ENCODE measurements at places on chromosomes 2 and 18.
A peak's percentile ranks its signal among the peaks of the same experiment; 100 is the strongest.

GRCh38 chr18:37230768-37231167 lies 334.8 kb downstream of the CELF4 start:
- DNase-seq: no peak

DNA sequence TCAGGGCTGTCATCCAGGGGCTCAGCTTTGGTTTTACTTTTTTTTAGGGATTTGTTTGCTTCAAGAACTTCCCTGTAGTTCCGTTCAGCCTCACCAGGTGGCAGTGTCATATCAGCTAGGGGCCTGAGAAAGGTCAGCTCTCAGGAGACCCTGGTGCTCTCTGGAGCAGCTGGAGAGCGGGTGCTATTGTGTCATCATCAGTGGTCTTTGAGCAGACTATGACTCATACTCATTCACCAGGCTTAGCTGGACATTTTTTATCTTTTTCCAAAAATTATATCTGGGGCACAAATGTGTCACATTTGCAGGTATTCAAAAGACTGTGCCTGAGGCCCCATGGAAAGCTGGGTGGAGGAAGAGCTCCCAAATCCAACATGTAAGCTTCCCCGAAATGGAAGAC lies 24.4 kb downstream of the ZNF892 start:
- DNase-seq: peak; percentile 84

DNA sequence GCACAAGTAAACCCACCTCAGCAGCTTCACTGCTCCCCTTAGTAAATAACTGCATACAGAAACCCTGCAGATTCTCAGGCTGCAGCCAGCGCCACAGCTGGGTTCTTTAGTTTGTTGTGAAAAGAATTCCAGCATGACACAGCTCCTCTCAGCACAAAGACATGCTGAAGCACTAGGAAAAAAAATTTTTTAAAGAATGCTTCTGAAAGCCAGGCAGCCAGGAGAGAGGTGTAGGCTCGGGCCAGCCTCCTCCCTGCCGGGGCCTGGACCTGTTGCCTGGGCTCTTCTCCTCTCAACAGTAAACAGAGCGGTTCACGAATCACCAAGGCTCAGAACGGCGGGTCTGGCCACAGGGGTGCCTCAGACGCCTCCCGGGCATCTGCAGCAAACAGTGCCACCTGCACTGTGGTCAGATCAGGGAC lies 95.7 kb upstream of the POU3F3 start:
- no peak for DNase-seq

DNA sequence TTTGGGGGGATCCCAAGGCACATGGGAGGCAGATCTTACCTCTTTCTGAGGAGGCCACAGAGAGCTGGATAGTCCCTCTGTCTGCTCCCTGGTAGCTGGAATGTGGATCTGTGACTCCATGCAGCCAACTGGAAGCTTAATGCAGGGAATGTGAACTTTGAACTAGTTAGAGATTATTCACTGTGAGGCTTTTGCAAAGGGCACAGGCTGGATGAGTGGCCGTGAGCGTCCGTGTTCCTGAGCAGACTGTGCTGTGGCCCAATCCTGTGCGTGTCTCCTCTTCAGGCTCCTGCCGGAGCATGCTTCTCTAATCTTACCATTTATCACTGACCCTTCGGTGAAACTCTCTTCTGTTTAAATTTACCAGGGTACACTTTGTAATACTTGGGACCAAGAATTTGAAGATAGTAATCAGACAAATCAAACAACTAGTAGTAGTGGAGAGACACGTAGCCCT lies 187.6 kb downstream of the PTPRM start:
- DNase-seq: no peak

DNA sequence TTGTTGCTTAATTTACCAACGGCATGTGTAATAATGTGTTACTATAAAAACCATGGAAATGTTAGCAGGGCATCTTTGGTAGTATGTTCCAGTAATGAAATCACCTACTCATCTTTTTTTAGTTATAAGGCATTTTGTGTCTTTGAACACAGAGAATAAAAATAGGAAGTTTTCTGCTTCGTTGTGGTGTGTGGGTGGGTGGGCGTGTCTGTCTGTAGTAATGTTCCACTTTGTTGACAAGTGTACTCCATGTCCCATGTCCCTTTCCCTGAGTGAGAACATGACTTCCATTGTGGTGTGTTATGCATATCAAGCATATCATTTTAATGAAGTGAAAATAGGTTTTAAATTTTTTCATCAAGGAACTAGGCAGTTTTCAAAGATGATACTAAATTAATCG lies 149.3 kb downstream of the VWC2L start:
- no peak for DNase-seq

GRCh38 chr2:157509744-157510143 lies 65.9 kb upstream of the CYTIP start:
- no peak for DNase-seq

DNA sequence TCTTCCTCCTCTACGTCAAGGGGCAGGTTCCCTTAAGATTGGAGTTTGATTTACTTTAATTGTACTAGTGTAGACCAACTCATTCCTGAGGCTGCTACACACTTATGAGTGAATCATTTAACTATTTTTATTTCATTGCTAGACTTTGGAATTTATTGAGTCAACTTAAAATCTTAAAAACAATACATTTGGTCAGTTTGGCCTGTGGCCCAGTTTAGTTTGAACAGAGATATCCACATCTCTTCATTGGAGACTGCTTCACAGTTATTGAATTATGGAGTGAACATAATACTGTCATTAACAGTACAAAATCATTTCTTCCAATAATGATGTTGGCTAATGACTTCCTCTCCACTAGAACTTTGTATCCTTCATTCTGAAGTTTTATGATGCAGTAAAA lies 34.5 kb upstream of the STPG4 start:
- DNase-seq: peak; percentile 96

- peak; percentile 98 for DNase-seq
Observed at GRCh38 chr2:152200565-152201465, 25.3 kb upstream of the STAM2 start.

GRCh38 chr2:86211033-86211795 lies 12.0 kb downstream of the MRPL35 start:
- no peak for DNase-seq

- DNase-seq: no peak
Observed at GRCh38 chr2:66694087-66694860, 259.3 kb downstream of the MEIS1 start.

DNA sequence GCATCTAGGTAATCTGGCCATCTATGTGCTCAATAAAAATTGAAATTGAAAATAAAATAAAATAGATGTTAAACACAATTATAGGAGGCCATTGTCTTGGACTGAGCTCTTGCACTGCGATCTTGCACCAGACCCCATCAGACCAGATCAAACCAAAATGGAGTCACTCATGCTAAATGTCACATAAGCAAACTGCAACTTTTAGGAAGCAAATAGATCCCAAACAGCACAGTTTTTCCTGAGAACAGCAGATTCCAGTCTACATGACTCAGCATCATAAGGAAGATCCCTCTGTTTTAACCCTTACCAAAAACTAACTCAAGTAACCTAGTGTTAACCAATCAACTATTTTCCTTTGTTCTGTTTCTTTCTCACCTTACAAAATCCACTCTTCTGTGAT lies 57.7 kb upstream of the LRP1B start:
- peak; percentile 4 for DNase-seq

GRCh38 chr18:37322492-37323035 lies 243.0 kb downstream of the CELF4 start:
- DNase-seq: peak; percentile 50

DNA sequence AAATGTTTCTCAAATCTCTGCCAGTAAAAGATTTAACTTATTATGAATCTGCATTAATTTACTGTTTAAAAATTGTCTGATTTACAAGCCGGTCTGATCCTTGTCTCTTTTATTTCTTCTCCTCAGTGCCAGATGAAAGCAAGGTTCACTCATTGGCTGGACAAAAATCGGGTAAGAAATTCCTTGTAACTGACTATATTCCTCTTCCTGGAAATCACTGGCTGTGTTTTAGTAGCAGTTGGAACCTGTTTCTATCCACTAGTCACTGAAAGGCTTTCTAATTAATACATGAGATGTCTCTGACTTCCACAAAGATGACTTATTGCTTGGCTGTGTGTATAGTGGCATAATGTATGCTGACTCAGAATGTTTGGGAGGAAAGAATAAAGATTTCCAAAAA lies 436.6 kb upstream of the NRP2 start:
- peak; percentile 70 for DNase-seq

GRCh38 chr2:67824186-67824585 lies 238.6 kb downstream of the C1D start:
- peak; percentile 41 for DNase-seq

DNA sequence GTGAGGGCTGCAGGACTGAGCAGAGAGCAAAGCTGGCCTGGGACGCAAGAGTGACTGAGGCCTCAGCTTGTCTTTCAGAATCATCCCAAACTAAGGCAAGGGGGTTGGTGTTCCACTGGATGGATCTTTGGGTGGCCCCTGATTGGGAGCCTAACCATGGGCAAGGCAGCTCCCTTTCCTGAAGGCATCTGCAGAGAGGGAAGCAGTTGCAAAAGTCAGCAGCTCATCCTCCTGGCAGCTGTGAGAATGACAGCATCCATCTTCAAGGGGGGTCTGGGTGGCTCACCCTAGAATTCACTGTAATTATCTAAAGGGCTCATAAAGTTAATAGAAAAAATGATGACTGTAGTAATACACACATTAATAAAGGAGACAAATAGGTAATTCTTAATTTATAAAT lies 46.5 kb upstream of the RAB31 start:
- DNase-seq: peak; percentile 33

- DNase-seq: no peak
Observed at GRCh38 chr2:217539126-217539525, 463.7 kb downstream of the TNS1 start.

DNA sequence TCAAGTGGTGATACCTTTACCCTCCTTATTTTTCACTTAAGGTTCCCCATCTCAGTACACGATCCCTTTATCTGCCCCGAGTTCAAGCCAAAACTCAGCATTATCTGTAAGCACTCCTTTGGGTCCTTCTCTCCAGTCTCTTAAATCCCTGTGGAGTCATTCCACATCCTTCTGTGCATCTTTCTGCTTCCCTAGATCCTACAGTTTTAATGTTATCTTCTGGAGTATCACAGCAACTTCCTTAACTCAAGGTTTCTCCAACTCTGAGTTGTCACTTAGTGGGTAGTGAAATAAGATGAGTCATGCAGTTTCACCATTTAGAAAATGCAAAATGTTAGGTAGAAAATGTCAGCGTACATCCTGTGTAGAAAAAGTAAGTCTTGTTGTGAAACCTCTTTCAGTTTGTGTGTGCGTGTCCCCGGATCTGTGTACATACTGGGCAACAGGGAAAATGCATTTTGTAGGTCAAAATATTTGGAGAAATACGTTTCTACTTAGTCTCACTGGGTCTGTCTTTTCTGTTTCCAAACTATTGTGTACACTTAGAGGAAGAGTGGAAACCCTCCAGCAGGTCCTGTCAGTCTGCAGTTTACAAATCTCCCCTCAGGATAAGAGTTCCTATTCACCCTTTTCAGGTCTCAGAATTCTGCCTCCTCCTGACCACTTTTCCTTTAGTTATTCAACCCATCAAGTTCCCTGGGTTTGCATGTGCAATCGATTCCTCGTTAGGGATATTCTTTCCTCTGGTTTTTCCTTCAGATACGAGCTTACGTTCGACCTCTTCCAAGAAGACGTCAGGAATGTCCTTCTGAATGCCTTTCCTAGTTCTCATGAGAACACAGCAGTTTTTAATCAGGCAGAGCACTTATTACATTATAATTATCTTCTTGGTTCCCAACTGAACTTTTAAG lies 154.8 kb downstream of the TGIF1 start:
- peak; percentile 98 for DNase-seq

- peak; percentile 85 for DNase-seq
Observed at GRCh38 chr2:24435391-24436316, 55.4 kb upstream of the NCOA1 start.

DNA sequence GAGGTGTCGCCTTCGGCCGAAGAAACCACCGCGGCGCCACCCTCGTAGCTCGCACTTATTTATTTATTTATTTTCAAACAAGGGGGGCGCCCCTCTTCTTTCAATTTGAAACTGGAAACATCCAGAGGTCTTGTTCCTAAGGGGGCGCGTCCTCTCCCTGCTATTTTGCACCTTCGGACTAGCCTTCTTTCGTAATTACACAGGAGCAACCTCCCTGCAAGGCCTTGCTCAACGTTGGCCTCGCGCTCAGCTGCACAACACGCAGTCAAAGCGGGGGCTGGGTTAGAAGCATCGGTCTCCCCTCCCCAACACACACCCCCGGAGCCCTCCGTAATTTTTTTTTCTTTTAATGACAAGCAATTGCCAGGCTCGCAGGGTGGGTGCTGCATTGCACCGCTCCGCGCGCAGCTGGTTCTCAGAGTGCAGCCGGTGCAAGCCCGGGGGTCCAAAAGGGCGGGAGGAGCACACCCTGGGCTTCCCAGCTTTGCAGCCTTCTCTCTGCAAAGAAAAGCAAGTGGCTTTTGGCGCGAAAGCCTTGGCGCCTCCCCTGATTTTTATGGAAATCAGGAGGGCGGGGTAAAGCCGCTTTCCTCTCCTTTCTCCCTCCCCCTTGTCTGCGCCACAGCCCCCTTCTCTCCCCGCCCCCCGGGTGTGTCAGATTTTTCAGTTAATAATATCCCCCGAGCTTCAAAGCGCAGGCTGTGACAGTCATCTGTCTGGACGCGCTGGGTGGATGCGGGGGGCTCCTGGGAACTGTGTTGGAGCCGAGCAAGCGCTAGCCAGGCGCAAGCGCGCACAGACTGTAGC lies at the start of gene MYCN:
Gene MYCN, plus strand, starts transcription at position 697 of the 807 bp plus-strand sequence. CDS start 1,515 bp downstream, outside the sequence.
- DNase-seq: peak; percentile 53

GRCh38 chr2:54724560-54725342 lies 1.3 kb downstream of the EML6 start:
- no peak for DNase-seq

DNA sequence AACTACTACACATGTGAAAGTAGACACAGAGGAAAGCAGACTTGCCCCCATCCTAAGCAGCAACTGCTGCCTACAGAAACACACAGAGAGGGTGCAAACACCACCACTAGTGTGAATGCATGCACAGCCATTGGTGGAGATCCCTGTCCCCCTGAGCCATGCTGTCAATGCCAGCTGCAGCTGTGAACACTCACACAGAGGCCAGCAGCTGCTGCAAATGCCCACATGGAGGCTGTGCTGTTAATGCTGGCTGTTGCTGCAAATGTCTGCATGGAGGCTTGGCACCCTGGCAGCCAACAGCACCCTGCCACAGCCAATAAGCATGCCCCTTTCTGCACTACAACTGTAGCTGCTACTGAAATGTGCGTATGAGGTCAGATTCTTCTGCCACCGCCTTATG lies 355.0 kb downstream of the LNPK start:
- no peak for DNase-seq

GRCh38 chr2:168149150-168149974 lies 98.0 kb downstream of the STK39 start:
- peak; percentile 16 for DNase-seq

DNA sequence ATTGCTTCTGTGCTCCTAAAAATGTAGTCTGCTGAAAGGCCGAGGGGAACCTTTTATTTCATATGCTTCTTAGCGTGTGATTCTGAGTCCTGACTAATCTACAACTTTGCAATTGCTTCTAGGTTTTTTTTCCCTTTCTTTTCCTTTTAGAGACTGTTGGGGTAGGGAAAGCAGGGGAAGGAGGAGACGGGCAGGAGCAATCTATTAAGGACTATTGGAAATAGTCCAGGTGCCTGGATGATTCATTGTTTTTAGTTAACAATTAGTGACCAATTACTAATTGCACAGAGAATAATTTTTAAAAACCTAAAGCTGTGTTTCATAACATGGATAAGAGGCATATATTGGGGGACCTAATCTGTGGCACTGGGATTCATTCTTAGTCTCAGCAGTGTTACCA lies 49.4 kb upstream of the STON1 start:
- no peak for DNase-seq

- DNase-seq: no peak
Observed at GRCh38 chr2:186934420-186934819, 85.5 kb upstream of the ZSWIM2 start.

Measured in cardiac fibroblast (primary cell).